ENCODE measurements at places on chromosomes 3 and 15.

- DNase-seq = no peak
These were observed 109.6 kb upstream of the CTDSPL start for GRCh38 chr3:37751967-37752648.

- peak; percentile 52 for DNase-seq
These were observed 1.5 kb upstream of the MAPKBP1 start for GRCh38 chr15:41772720-41773331.

DNA sequence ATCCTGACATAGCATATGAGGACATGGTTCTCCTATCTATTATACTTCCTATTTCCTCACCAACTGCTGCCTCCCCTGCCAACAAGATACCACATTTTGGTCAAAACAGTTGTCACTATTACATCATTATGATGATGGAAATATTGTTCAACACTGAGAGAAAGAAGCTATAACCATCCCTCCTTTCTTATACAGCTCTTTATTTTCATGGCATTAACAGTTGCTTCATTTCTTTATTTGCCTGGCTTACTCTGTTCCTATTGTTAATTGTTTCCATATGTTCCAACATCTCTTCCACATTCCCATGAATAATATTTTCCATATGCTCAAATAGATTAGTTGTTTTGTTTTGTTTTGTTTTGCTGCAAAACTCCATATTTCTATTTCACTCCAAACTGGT is 40.8 kb upstream of the FILIP1L start:
- DNase-seq = no peak

GRCh38 chr3:64445109-64445943 is 220.1 kb upstream of the PRICKLE2 start:
- no peak for DNase-seq

- DNase-seq = no peak
These were observed 219.8 kb upstream of the TOPAZ1 start for GRCh38 chr3:44021651-44022594.

GRCh38 chr3:45211466-45212094 is 14.5 kb downstream of the TMEM158 start:
- DNase-seq = no peak

DNA sequence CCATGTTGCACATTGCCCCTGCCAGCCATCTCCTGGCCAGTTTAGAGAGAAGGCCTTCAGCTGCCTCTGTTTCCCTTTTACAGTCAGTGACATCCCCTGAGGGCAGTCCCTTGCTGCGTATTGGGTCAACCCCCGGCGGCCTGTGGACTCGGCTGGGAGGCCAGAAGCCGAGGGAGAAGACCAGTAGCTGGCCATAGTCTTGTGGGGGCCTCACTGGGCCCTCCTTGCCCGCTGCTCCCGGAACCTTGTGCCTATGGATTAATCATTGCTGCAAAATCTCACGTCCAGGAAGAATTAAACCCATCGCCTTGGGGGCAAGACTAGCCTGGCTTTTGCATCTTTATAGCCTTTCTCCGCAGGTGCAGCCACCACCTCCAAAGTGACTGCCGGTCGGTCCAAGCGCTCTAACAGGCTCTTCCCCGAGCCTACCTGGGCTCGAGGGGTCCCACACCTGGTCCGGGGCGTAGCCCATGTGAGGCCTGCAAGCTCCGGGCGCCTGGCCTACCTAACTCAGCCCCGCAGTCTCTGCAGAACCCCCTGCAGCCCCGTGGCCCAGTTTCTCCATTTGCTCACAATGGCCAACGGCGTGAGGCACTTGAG is 870 bp upstream of the CHAC1 start:
- no peak for DNase-seq

Data from stimulated activated CD4-positive, alpha-beta T cell treated with anti-CD3 and anti-CD28 coated beads, Interleukin-4, amount 100 ng/mL, for 4 hours (primary cell).